Transverse colon (tissue), 4 donors: ENCODE measurements at places on chromosomes 5 and 9. TPM values are rescaled to one million over a fixed set of nuclear protein-coding genes. Genes with fewer than 3 reads are reported as not detected.

The SLC1A1 gene
- 63.2 TPM for total RNA-seq

DNA sequence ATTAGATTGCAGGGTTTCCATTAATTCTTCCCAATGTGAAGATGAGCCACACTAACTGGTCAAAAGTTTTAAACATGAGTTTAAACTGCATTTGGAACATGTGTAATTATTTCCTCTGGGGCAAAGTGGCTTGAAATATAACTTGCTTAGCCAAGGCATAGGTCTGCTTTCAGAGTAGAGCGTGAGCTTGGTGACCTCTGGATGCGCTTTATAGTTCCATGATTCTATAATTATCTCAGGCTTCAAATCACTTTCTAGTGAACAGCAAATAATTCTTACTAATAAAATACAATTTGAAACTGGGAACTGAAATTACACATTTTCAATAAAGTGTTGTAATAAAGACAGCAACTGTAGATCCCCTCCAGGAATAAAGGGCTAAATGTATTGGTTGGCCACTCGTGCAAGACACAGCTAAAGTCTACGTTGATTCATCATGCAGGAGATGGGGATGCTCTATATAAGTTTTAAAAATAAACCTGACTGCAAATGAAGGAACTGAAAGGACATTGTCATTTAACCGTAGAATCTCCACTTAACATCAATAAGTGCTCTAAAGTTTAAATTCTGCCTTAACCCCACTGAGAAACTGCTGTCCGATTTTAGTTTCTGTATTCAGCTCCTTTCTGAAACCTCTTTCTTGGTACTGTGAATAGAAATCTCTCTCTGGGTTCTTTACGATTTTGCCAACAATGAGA, 460.0 kb downstream of the PSAT1 start:
- no peak overlapping the region for H3K27ac ChIP-seq
- no peaks in the 10 kb centered on the region for H3K36me3 ChIP-seq
- no peaks in the 10 kb centered on the region for H3K27me3 ChIP-seq
- no peaks in the 10 kb centered on the region for H3K4me1 ChIP-seq
- no peak for DNase-seq

DNA sequence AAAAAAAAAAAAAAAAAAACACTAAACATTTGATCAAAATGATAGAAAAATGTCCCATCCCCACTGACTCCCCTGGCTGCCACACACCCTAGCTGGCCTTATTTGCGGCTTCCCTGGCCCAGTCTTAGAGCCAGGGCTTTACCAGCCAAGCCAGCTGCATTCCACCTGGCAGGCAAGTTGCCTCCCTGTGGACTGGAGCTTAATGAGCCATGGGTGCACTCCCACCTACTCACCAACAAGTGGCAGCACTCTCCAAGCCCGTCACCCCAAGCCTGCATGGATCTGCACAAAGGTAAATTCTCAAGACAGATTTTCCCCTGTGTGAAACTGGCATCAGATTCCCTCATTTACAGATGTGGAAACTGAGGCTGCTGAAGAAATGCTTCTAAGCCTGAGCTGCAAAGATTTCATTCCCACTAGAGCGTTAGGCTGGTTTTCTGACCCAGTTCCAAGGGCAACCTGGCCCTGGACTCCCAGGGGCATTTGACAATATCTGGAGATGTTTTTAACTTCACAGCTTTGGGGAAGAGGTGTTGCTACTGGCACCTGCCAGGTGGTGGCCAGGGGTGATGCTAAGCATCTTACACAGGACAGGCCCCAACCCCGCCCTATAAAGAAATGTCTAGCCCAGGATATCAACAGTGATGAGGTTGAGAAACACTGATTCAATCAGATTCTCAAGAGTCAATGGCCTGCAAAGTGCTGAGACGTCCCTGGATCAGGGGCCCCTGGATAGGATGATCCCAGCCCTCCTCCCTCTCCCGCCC, 21.9 kb upstream of the VDAC1 start:
- H3K4me3 ChIP-seq: no peak overlapping the region
- no peaks in the 10 kb centered on the region for H3K27me3 ChIP-seq
- peak; percentile 75 for DNase-seq
- H3K36me3 ChIP-seq: no peaks in the 10 kb centered on the region

GRCh38 chr9:98906273-98907040, 37.2 kb upstream of the COL15A1 start:
- DNase-seq: no peak
- no peaks in the 10 kb centered on the region for H3K36me3 ChIP-seq
- H3K27me3 ChIP-seq: no peaks in the 10 kb centered on the region
- no peaks in the 10 kb centered on the region for H3K4me1 ChIP-seq
- H3K27ac ChIP-seq: peak overlapping the region; percentile 16

GRCh38 chr5:73853091-73853490, 227.1 kb downstream of the ARHGEF28 start:
- H3K27ac ChIP-seq: no peak overlapping the region
- H3K4me3 ChIP-seq: no peak overlapping the region
- no peaks in the 10 kb centered on the region for H3K4me1 ChIP-seq
- H3K36me3 ChIP-seq: no peaks in the 10 kb centered on the region

GRCh38 chr9:136536721-136537241, 9.1 kb downstream of the NOTCH1 start:
- DNase-seq: no peak
- H3K27me3 ChIP-seq: no peaks in the 10 kb centered on the region
- H3K4me1 ChIP-seq: peaks cover 94% of the 10 kb centered on the region
- H3K4me3 ChIP-seq: no peak overlapping the region
- no peaks in the 10 kb centered on the region for H3K36me3 ChIP-seq
